Activated CD8-positive, alpha-beta memory T cell treated with anti-CD3 and anti-CD28 coated beads for 48 hours (primary cell): ENCODE measurements at places on chromosomes 6 and 20.

DNA sequence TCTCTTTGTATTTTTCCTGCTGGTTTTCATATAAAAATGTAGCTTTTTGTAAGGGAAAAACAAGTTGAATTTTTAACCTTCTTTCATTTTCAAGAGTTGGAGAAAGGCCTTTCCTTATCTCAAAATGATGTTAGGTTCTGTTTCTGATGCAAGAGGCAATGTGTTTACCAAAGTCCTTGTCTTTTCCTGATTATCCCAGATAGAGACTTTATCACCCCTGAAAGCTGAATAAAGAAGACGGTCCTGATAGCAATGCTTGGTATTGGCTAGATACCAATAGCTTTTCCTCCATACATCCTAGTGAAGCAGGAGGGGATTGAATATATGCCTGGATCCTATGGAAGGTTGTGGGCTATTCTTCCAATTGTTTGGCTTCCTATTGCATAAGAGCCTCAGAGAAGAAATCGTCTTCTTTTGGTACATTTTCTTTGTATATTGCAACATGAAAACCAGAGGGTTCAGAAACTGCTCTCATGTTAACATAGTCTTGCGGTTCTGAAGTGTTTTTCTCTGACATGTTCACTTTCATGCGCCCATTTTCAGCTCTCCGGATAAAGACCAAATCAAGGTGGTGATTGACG is 5.5 kb downstream of the PNLDC1 start:
- DNase-seq, result no peak

GRCh38 chr20:24291014-24291413 is 178.4 kb upstream of the SYNDIG1 start:
- DNase-seq, result no peak

DNA sequence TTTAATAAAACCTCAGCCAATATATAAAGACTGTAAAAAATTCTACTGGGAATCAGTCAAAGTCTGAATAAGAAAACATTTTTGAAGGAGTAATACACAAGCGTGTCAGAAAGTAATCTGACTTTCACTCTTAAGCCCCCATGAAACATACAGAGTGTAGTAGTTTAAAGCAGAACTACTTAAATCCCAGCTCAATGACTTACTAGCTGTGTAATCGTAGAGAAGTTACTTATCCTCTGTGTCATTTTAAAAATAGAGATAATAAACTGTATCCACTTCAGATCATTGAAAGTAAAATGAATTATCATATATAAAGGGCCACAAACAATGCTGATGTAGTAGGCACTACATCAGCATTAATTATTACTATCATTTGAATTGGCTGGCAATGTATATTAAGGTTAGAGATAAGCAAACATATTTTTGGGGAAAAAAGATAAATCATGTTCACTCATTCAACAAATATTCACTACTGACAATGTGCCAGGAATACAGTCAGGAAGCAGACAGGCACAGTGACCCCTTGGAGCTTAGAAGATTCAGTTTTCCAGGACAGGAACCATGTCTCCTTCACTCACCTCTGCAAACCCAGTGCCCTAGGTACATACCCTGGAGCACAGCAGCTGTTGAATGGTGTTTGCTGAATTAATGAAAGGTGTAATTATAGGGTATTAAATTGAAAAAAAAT is 14.4 kb downstream of the REPS1 start:
- no peak for DNase-seq

GRCh38 chr20:38217791-38218565 is 42.6 kb downstream of the KIAA1755 start:
- no peak for DNase-seq

- no peak for DNase-seq
Observed at GRCh38 chr6:122792766-122793165, 3.7 kb downstream of the SMPDL3A start.

- DNase-seq, result no peak
Observed at GRCh38 chr6:79571030-79571367, 33.8 kb upstream of the LCA5 start.

DNA sequence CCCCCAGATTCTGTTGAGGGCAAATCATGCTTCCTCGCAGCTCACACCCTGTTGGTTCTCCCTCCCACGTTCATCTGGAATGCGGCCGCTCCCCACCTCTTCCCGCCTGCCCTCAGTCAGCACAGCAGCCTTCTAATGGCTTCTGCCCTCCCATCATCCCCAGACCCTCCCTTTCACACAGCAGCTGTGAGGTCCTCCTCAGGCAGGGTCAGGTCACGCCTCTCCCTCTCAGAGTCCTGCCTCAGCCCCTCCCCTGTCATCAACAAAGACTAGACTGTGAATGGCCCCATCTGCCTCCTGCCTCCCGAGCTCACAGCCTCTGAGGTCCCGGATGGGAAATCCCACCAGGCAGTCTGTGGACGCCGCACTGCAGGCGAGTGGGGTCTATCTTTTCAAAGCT is 7.9 kb upstream of the BHLHE23 start:
- no peak for DNase-seq

- peak; percentile 36 for DNase-seq
Observed at GRCh38 chr6:52577022-52577777, at the start of gene TRAM2. TRAM2 (minus strand) TSS chr6:52577060; CDS start chr6:52576915, 145 bp downstream.

GRCh38 chr6:166533205-166533824 is 53.2 kb downstream of the RAMACL start:
- DNase-seq, result no peak

GRCh38 chr6:97422171-97422570 is 139.2 kb upstream of the MMS22L start:
- DNase-seq, result no peak

- no peak for DNase-seq
Observed at GRCh38 chr6:152206072-152206818, 398.8 kb downstream of the ESR1 start.

- DNase-seq, result no peak
Observed at GRCh38 chr6:165040440-165040839, 269.0 kb downstream of the C6orf118 start.

GRCh38 chr20:36541768-36542488 is 609 bp downstream of the MYL9 start:
- no peak for DNase-seq

DNA sequence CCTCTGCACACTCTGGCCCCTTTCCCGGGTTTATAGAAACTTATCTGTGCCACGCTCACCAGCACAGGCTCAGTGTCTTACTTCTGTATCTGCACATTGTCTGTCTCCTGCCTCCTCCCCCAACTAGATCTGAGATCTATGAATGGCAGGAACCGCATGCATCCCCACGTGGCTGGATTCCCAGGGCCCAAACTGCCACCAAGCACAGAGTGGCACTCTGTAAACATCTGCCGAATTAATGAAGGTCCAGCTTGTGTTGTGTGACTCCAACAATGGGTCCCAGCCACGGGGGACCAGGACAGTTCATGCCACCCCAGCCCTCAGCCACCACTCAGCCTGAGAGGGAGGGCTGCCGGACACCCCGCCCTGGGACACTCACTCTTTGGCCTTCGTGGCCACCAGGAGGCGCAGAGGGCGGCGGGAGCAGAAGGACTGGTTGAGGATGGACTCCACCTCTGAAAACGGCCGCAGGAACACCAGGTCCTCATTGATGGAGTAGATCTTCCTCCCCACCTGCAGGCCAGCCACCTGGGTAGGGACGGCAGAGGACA is 171.1 kb downstream of the PREX1 start:
- DNase-seq, result no peak

- no peak for DNase-seq
Observed at GRCh38 chr6:43575105-43575771, 600 bp downstream of the XPO5 start.

DNA sequence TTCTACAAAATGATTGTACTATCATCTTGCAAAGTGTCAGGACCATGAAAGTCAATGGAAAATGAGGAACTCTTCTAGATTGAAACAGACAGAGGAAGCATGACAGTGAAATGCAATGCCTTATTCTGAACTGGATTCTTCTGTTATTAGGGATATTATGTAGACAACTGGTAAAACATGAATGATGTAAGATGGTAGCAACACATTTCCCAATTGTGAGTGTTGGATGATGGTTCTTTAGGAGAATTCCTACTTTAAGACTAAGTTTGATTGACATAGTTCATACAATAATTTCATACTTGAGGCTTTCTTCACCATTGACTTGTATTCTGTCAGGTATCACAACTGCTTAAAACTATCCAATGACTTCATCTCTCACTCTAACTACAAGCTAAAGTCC is 4.5 kb downstream of the UBE3D start:
- DNase-seq, result no peak

DNA sequence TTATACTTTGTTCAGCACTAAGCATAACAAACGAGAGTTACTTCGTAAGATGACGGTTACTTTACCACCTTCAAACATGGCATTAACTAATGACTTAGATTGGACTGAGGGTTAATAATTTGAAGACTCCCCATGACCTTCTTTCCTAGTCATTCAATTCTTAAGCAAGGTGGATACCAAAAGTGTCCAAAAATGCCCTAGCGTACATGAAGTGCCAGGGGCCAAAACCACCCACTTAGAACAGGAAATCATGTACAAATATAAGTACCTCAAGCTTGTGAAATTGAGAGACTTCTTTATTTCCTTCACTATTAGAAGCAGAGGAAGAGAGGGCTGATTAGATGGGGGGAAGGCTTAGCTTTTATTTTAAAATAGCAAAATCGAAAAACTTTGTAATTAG is 166.4 kb downstream of the ATXN1 start:
- DNase-seq, result no peak

DNA sequence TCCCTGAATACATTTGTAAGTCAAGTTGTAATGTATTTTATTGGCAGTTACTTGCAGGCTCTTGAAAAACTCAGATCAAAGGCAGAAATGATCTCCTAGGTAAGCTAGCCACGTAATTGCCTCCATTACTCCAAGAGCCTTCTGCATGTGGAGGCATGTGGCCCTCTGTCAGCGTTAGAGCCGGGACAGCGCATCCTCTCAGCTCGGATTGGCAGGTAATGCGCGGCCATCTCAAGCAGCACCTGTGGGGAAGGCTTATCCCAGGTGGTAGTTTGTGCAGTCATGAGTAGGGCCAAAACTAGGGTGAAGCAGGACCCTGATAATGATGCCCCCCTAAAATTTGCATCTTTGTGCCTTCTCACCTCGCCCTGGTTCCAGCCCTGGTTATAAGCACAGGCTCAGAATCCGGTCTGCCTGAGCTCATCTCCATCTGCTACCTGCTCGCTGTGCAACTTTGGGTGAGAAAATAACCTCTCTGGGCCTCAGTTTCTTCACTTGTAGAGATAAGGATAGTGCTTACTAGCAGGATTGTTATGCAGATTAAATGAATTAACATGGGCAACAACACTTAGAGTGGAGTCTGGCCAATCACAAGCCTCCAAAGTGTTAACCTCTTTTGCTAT is 157.5 kb upstream of the PMEPA1 start:
- DNase-seq, result no peak

- DNase-seq, result no peak
Observed at GRCh38 chr6:3307436-3307835, 48.7 kb downstream of the PSMG4 start.

DNA sequence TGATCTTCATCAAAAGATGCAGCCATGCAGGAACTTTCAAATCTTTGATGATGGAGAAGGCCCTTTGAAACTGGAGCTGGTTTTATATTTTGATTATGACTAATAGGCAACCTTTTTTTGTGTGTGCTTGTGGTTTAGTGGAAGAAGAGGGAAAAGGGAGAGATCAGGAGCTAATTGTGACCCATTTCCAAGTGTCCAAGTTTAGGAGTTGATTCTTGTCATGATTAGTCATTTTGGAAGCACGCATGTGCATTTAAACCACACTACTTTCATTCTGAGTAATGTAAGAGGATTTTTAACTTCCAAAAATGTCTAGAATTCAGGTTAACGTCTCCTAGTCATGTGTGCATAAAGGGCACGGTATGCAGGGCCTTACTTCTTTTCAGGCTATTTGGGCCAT is 3.5 kb downstream of the FOXO3 start:
- no peak for DNase-seq

- DNase-seq, result no peak
Observed at GRCh38 chr6:49453221-49453620, 9.8 kb downstream of the MMUT start.

DNA sequence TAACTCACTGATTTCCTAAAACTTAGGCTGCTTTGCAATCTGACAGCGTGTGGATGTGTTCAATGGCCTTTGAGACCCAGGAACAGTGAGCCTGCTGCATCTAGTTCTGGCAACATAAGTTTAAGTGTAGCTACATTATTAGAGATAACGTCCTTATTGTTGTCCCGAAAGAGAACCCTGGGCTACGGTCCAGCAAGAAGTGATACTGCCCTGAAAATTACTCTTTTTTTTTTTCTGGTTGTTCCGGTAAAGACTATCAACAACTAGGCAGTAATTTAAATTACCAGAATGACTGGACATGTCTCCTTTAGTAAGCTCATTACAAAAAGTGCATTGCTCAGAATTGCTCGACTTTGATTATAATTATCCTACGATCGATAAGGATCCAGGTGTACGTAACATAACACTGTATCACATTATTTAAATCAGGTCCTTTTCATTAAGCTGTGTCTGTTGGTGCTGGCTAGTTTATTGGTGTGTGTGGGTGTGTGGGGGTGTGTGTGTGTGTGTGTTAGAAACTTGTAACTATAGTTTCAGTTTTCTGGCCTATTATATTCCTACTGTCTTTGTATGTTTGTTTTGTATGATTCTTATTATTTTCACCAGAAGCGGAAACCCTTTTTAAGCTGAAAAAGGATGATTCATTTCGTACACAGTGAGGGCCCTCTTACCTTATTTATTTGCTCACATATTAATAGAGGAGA is 3.0 kb downstream of the TSHZ2 start:
- DNase-seq, result no peak

- no peak for DNase-seq
Observed at GRCh38 chr6:56524891-56525703, 117.6 kb downstream of the DST start.

- DNase-seq, result no peak
Observed at GRCh38 chr20:57251344-57251743, 15.1 kb downstream of the BMP7 start.

GRCh38 chr6:5996714-5997419 is 9.9 kb downstream of the NRN1 start:
- DNase-seq, result no peak

GRCh38 chr6:140857739-140858380 is 1274.9 kb upstream of the GJE1 start:
- no peak for DNase-seq

DNA sequence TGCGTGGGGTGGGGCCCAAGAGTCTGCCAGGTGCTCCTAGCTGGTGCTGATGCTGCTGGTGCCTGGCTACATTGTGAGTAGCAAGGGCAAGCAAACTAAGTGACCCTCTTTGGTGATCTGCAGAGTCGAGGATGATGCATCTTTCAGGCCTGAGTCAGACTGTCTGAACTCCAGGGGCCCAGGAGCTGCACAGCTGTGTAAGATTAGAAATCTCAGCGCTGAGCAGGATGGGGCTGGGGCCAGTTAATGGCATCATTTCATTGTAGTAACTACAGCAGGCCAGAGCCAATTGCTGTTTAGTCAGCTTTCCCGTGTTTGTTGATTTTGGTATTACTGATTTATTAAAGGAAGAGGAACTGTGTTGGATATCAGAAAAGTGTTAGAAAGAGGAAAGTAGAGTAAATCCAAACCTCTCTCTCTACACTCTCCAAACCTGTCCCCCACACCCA is 365.2 kb downstream of the PAX1 start:
- no peak for DNase-seq

DNA sequence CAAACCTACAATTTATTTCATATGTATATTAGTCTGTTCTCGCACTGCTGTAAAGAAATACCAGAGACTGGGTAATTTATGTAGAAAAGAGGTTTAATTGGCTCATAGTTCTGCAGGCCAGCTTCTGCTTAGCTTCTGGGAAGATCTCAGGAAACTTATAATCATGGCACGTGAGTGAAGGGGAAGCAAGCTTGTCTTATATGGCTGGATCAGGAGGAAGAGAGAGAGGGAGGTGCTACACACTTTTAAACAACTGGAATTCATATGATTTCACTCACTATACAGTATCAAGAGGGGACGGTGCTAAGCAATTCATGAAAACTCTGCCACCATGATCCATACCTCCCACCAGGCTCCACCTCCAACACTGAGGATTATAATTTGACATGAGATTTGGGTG is 29.9 kb downstream of the PHACTR2 start:
- no peak for DNase-seq
